Caudate nucleus (tissue), 63 donors: ENCODE measurements at places on chromosomes 16 and 17.
A peak's percentile ranks its signal among the peaks of the same experiment; 100 is the strongest.

DNA sequence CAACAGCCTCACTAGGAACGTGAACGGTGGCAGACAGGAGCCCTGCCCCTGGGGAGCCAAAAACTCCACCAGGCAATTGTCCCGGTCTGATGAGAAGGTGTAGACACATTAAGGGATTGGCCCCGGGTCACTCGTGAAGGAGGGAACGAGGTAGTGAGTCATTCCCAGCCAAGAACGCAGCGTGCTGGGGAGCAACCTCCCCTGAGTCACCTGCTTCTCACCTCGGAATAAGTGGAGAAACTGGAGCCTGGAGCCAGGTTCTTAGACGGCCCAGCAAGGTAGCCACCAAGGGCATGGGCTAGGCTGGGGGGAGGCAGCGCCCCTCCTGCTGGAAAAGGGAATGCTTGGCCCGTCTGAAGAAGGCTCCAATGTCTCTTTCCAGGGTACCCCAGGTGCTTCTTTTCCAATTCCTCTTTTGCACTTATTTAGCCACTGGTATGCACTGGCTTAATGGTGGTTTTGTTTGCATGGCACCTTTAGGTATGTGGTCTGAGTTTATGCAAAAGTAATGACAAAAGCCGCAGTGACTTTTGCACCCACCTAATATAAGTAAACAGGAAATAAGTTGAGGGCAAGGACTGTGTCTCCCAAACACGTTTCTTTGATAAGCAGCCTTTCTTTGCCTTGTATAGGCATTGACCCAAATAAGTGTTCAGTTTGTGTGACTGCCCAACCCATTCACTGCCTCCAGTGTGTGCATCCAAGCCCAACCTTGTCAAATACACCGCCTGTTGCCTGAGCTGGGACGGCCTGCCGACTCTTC, 1.8 kb upstream of the HELZ start:
- peak; percentile 12 for DNase-seq

GRCh38 chr16:69830146-69830533, 68.0 kb downstream of the WWP2 start:
- no peak for DNase-seq

- no peak for DNase-seq
Observed at GRCh38 chr17:82299452-82299851, 18.0 kb downstream of the CD7 start.

- DNase-seq = no peak
Observed at GRCh38 chr17:64406321-64407200, 15.9 kb upstream of the PECAM1 start.

DNA sequence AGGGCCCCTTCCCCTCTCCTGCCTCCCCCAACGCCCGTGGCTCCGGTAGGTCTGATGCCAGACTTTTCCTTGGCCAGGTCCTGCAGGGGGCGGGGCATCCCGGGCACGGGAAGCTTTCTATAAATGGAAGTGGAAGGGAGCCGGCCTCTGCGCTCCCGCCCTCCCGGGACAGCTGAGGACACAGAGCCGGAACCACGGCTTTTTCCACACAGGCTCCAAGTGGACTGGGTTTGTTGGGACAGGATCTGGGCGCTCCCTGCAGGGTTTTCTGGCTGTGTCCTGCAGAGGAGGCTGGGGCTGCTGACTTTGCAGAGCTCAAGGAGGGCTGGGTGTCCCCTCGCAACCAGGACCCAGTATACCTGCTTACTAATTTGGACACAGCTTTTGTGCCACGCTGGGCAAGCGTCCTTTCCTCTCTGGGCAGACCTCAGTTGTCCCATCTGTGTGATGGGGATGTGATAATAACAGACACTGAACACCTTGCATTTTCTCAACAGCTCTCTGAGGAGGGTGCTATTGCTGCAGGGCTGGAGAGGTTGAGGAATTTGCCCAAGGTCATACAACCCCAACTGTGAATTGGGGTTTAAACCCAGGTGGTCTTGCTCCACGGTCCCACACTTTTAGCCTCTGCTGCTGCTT, 1.8 kb downstream of the TNS4 start:
- DNase-seq = no peak

- no peak for DNase-seq
Observed at GRCh38 chr17:69702078-69702477, 287.6 kb downstream of the MAP2K6 start.

- DNase-seq = no peak
Observed at GRCh38 chr17:80811181-80812105, 180.2 kb upstream of the CHMP6 start.

GRCh38 chr16:71537643-71538042, 11.4 kb downstream of the CHST4 start:
- no peak for DNase-seq

DNA sequence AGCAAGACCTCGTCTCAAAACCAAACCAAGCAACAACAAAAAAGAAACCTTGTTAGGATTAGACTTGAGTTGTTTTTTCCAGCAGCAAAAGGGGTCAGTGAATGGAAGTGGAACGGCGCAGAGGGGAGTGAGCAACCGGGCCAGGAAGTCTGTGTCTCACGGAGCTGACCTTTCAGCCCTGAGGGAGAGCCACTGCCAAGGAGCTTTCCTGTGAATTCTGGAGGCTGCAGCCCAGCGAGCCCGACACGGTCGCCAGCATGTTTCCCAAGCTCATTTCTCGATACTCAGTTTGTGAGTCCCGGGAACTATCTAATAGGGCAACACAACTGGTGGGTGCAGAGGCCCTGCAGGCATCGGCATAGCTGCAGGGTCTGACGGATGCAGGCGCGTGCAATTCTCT, 19.6 kb downstream of the TELO2 start:
- no peak for DNase-seq

GRCh38 chr17:2064980-2065785, 10.3 kb downstream of the HIC1 start:
- no peak for DNase-seq

- DNase-seq = no peak
Observed at GRCh38 chr17:57861790-57862693, 12.2 kb upstream of the MRPS23 start.

DNA sequence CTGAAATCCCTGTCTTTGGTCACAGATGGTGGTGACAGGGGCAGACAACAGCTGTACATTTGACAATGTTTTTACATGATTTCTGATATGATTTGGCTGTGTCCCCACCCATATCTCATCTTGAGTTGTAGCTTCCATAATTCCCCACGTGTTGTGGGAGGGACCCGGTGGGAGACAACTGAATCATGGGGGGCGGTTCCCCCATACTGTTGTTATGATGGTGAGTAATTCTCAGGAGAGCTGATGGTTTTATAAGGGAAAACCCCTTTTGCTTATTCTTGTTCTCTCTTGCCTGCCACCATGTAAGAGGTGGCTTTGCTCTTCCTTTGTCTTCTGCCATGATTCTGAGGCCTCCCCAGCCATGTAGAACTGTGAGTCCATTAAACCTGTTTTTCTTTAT, 353.9 kb downstream of the CPPED1 start:
- no peak for DNase-seq

GRCh38 chr16:85641776-85642176, 28.7 kb downstream of the GSE1 start:
- no peak for DNase-seq

DNA sequence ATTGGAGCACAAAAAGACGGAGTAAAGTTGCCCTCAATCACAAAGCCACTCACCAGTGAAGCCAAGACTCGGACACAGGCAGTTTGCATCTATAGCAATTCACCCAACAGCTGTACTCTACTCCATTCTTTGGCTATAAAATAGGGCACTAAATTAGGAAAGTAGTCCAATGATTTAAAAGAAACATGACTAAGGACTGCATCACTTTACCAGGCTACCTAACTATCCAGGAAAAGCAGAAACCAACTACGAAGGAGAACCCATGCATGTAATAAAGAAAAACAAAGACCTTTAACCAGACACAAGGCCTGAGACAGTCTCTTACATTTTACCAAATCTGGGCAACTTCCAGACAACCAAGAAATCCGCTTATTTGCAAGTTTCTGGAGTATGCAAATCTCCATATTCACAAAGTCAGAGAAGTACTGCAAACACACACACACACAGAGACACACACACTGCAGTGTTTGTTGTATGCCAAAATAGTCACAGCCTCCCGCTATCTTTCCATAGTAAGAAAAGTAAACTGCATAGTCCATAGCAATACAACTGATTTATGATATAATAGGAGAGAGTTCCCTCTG, 59.8 kb downstream of the CDH11 start:
- no peak for DNase-seq

DNA sequence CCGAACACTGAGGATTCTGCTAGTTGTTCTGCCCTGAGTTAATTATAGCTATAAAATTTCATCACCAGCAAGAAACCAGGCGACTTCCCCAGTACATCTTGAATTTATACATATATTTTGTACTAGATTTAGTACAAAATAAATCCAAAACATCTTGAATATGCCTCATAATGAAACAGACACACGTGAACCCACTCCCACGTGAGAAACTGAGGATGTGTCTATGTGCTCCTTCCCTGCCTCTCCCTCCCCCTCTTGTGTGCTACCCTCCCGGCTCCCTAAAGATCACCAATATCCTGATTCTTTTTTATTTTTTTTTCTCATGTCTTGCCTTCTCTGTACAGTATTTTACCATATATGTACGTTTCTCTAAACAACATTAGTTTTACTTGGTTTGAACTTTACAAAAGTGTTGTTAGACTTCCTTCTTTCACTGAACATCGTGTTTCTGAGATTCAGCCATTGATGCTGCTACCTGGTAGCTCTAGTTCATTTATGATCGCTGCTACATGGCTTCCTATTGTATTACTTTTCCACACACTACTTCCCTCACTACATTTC, 1.1 kb upstream of the LCMT1 start:
- no peak for DNase-seq

GRCh38 chr17:44211281-44212265, 7.9 kb downstream of the UBTF start:
- no peak for DNase-seq

- DNase-seq = no peak
Observed at GRCh38 chr16:57732037-57732436, 3.5 kb upstream of the KATNB1 start.

DNA sequence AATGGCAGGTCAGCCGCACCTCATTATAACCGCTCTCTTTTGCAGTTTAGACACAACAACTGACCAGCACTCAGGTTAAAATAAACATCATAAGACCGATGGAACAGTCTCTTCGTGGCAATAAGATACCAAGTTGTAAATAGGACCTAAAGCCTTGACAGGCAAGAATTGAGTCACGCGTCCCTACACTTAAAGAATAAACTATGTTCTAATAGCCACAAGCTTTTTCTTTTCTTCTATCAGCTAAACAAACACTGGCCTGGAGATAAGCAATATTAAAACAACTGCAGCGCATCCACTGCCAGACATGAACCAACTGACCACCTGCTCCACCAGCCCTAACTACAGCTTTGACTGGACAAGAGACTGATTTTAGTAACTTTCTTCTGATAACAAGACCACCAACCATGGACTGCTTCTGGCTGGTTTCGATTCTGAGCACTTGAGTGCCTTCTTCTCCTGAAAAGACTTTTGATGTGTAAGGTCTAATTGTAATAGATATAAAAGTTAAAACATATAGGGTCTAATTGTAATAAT, 17.5 kb downstream of the SLFN12L start:
- DNase-seq = no peak

DNA sequence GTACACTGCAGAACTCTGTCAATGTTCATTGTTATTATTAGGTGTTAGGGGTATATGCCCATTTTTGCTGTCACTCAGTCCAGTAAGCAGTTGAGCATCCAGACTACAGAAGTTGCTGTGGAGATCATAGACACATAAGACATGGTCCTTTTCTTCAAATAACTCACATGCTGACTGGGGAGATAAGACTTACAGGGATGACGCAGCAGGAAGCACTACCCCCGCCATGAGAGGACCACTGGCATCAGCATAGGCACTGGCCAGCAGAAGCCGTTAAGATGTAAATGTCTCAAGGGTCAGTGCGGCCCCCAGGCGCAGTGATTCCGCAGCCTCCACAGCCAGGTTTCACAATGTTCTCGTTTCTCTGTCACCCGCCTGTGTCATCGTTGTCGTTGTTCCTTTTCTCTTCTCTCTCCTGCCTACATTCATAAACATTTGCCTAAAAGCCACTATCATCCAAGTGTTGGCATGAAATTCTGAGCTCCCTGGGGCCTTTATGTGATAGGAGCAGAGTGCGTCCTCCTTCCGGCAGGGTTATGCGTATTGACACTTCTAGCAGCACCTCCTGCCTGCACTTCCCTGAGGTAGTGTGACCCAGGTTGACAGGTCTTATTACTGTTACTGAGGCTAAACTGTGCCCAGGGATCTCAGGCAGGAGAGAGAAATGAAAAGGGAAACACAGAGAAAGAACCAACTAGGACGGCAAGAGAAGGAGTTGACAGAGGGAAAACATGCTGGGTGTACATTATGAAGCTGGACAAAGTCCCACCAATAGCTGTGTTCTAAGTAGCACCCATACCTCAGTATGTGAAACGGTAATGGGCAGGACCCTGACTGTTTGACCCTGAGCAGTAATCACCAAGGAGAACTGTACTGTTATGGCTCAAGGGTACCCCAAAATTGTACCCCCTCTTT, 17.9 kb downstream of the TANGO6 start:
- DNase-seq = no peak

DNA sequence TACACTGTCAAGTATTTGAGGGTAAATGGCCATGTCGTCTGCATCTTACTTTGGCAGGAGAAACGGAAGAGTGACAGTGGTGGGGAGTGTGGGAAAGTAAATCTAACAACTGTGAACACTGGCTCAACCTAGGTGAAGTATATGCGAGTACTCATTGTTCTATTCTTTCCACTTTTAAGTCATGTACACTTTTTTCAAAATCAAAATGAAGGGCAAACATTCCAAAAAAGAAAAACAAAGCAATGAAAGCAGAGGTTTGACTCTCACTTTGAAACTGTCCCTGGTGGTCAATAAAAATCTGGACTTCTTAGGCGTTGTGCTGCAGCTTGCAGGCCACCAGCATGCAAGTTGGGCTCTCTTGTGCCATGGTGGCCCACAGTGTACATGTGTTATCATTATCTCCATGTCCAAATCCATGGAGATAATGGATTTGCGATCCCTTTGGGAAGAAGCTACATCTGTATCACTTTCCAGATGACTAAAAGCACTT, 32.7 kb downstream of the STAT5B start:
- no peak for DNase-seq

DNA sequence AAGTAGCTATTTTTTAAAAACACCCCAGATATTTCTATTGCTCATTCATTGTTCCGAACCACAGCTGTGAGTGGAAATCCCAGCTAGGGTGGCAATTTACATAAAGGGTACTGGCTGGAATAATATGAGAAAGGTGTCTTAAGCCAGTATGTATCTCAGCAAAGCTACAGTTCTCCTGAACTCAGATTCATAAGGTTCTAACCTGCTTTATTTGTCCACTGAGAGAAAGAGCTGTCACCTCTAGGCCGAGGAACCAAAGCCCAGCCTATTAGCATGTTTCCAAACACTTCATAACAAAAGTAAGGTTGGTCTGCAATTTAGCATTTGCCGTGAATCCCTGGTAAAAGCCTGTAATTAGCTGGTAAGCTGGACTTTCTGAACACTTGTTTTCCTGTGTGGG, 57.0 kb upstream of the CLEC19A start:
- no peak for DNase-seq

GRCh38 chr16:23608194-23608593, 12.1 kb upstream of the NDUFAB1 start:
- no peak for DNase-seq

GRCh38 chr17:40366076-40366860, 1.7 kb upstream of the GJD3 start:
- no peak for DNase-seq
